ENCODE measurements at places on chromosomes 1 and 21.

GRCh38 chr21:14888202-14888601, 176.6 kb downstream of the NRIP1 start:
- no peak for DNase-seq

GRCh38 chr21:16376673-16377072, 646.9 kb downstream of the USP25 start:
- DNase-seq = no peak

- DNase-seq = no peak
These were observed 6.9 kb upstream of the TRIM17 start for GRCh38 chr1:228423404-228424053.

DNA sequence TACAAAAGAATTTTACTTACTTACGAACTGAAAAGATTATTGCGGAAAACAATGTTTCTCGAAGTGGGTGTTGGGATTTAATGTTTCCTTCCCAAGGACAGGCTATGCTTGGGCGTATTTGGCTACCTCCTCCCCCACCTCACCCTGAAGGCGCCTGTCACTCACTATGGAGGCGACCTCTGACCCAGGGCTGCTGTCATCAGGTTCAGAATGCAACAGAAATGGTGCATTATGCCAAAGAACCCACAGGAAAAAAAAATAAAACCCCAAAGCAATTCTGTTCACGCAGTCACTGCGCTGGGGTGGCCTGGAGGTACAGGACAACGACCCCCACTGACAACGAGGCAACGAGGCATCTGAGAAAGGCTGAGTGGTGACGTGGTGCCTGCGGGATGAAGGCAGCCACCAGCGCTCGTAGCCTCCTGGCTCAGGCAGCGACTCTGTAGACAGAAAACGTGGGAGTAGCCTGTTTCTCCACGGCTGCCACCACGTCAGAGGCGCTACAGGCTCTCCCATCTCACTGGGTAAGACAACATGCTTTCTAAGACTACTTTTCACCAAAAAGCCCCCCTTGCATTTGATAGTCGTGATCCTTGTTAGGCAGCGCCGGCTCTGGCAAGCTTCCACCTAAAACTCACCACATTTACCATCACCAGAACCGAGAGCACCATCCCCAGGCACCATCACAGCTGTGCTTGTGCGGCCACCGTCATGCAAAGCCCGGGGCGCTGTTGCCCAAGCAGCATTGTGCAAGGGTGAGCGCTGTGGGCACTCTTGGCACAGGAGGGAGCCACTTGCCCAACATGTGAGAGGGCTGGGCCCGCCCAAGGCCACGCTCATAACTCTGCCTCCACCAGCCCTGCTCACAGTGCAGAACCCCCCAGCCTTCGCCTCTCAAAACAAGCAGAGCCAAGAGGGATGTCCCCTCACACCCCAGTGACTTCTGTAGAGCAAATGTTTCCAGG, 14.3 kb downstream of the NADK start:
- DNase-seq = no peak

- DNase-seq = no peak
These were observed 152.9 kb downstream of the FCRL5 start for GRCh38 chr1:157399343-157399983.

- no peak for DNase-seq
These were observed 3.0 kb downstream of the RWDD3 start for GRCh38 chr1:95236784-95237575.

DNA sequence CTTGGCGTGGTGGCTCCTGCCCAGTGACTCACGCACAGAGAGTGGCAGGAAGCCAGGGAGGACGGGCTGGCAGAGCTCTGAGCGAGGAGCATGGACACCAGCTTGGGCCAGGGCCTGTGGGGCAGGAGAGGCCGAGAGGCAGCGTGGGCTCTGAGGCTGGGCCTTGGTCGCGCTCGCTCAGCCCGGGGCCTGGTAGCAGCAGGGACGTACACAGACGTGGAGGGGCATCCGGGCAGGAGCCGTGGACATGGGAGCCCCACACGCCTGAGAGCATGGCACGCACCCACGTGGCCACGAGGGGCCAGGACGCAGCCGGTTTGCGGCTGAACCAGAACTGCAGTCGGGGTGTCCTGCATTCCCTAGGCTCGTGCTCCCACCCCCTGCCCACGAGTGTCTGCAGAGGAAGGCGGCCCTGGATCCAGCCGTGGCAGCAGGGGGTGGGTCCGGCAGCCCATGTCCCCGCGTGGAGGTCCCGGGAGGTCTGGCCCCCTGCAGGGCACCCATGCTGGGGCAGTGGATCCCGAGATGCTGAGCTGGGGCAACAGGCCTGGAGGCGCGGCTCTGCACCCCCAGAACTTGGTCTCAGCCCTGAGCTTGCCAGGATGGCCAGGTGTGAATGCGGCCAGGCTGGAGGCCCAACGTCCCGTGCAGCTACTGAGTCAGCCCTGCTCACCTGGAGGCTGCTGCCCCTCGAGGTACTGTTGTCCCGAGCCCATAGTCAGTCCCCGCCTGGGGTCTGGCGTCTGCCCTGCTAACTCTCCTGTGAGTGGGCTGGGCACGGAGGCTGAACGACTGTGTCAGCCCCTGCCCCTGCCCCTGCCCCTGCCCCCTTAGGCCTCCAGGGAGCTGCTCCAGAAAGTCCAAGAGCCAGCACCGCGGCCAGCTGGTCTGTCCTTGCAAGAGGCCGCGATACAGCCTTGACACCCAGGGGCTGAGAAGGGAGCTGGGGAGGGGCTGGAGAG, 61.6 kb downstream of the SLX9 start:
- DNase-seq = no peak

- DNase-seq = no peak
These were observed 67.6 kb upstream of the BCL9 start for GRCh38 chr1:147473733-147474049.

DNA sequence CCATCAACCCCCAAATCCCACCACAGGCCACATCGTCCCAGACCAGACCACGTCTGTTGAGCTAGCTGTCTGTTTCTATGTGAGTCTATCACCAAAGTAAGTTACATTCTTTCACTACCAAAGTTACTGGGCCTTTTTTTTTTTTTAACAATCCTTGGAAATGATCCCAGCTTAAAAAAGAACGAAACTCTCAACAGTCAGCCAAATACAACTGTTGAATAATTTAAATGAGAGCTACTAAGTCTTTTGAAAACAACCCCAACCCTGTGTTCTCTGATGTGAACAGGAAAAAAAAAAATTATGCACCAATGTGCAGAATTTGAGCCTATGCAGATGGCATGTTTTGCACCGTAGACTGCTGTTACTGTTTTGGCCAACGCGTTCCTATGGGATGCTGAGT, 134.0 kb upstream of the ETS2 start:
- DNase-seq = no peak

- DNase-seq = no peak
These were observed 27.5 kb downstream of the CTH start for GRCh38 chr1:70438529-70438928.

DNA sequence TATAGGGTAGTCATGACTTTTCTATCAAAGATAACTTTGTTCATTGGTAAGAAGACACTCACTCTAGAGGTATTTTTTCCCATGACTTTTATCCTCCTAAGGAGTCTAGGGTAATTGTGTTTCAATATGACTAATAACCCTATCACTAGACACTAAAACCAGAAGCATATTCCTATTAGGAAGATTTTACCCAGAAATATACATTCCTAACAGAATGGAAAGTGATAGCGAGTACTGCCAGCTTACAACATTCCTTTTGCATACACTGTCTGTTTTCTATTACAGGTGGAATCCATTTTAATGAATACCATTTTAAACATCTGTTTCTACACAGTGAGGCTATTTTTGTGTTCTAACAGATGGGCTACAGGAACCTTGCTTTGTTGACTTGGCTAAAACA, 31.4 kb upstream of the C1orf185 start:
- no peak for DNase-seq

GRCh38 chr1:165925498-165926079, 98.2 kb downstream of the UCK2 start:
- DNase-seq = no peak

- no peak for DNase-seq
These were observed 75.5 kb upstream of the IPO9 start for GRCh38 chr1:201753492-201753891.

DNA sequence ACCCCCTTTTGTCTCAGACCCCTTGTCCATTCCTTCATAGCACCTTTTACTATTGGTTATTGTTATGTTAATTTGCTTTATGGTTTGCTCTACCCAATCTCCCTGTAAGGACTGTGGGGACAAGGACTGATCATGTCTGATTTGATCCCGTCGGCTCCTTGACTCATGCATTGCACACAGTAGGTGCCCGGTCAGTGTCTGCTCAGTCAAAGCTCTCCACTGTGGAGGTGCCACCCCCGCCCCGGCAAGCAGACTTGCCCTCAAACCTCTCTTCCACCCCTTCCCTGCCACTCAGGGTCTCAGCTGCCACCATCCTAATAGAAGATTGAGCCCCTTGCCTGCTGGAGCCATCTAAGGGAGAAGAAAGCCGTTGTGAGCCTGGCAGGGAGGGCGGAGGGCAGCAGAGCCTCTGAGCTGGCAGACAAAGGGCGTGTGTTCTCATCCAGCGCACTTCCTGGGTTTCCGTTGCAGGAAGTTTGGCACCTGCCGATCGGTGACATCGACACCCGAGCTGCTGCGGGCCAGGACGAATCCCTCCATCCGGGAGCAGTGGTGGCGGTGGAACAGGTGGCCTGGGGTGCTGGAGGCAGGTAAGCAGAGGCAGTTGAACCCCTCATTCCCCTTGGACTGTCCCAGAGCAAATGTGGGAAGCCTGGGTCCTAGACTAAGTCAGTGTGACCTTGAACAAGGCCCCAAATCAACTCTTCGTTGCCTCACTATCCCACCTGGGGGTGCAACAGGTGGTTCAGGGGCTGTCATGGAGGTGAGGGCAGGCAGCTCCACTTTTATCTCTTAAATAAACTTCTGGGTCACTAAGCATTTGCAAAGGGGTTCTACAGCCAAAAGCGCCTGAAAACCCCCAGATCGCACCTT, 2.2 kb upstream of the FBLIM1 start:
- no peak for DNase-seq

- DNase-seq = no peak
These were observed 59.8 kb downstream of the CAPN9 start for GRCh38 chr1:230807029-230807428.

- DNase-seq = no peak
These were observed 328.9 kb upstream of the USP25 start for GRCh38 chr21:15400905-15401304.

- no peak for DNase-seq
These were observed 27.6 kb downstream of the GPR88 start for GRCh38 chr1:100565533-100565932.

DNA sequence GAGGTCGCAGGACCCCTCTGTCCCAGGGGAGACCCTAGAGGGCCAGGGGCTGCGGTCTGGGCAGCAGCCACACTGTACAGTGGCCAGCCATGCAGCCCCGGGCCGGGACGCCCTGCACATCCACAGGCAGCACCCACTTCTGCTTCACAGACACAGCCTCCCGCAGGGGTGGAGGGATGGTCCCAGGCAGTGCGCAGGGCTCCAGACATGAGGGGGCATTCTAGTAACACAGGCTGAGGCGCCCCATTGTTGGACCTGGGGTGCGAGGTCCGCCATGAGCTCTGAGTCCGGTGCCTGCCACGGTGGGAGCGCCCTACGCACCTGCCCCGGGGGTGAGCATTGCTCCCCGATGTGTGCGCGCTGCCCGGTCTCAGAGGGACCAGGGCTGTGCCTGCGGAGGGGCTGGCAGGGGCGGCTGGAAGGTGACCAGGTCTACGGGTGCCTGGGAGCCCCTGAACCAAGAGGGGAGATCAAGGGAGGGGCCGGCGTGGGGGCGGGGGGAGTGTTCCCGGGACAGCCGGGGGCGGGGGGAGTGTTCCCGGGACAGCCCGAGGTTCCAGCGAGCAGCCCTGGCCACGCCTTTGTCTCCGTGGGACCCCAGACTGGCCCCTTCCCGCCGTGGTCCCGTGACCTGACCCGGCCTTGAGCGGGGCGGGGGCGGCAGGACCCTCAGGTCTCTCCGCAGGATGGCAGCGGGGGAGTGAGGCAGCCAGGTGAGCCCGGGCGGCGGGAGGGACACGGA, 4.5 kb downstream of the MMEL1 start:
- no peak for DNase-seq

DNA sequence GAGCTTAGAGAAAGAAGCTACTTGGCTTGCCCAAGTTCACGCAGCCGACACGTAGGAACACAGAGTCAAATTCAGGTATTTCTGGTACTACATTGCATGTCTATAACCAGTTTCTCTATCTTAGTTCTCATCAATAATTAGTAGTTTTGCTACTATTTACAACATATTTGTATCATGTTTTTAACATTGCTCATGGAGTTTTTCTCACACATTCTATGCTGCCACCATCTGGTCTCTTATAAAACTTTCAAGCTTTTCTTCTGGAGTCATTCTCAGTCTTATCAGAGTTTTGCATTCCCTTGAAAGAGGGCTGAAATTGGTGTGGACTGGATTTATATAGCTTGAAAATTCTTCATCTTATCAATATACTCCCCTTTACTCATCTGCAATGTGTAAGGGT, 118.8 kb upstream of the PALMD start:
- DNase-seq = no peak

DNA sequence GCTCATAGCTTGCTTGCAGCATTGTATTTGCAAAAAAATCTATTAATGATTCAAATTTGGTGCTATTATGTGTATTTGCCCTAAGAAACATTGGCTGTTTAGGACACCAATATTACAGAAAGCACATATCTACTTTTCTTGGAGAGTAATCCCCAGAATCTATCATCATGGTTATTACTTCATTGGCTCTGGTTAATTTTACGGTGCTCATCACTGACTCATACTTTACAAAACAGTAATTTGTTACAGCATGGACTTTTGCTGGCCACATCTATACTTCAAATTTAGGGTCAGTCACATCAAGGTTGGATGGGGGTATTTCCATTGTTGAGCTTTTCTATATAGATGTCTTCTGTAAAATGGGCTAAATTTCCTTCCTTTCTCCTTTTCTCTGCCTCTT, 45.7 kb downstream of the SH3GLB1 start:
- no peak for DNase-seq

GRCh38 chr1:234213658-234214128, 159.6 kb upstream of the COA6 start:
- DNase-seq = no peak

DNA sequence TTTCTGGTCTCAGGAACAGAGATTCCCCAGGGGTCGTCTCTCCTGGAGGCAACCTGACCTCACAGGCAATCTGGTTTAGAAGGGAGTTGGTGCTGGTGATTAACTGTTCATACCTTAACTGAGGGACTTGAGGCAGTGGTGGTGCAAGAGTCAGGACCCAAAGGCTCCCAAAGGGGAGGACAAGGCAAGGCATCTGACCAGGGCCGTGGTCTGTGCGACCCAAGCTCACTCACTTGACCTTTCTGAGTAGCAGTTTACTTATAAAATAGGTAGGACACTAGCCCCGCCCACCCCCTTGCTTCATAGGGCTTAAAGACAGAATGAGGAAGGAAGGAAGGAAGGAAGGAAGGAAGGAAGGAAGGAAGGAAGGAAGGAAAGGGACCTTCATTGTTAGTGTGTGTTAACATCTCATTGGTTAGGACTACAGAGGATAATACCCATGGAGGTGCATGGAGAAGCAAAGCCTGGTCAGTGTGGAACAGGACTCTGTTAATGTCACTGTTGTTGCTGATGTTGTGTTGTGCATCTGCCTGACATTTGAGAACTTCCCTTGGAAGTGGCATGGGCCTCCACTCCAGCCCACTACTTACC, 4.6 kb upstream of the KCNA2 start:
- no peak for DNase-seq

GRCh38 chr21:39022863-39023693, 160.2 kb downstream of the PSMG1 start:
- no peak for DNase-seq
